ENCODE measurements at places on chromosomes 7 and 10. TPM values are rescaled to one million over a fixed set of nuclear protein-coding genes. Genes with fewer than 3 reads are reported as not detected.

SORCS1 gene
- total RNA-seq = not detected

CCL24 gene
- not detected for total RNA-seq

CALML5 gene
- total RNA-seq = 36.7 TPM

AKR1D1 gene
- not detected for total RNA-seq

SMKR1 gene
- total RNA-seq = not detected

UPK3B gene
- 3.0 TPM for total RNA-seq

ABCB4 gene
- total RNA-seq = not detected

PRKG1 gene
- 0.28 TPM for total RNA-seq

ACTR1A gene
- total RNA-seq = 138 TPM

BTBD16 gene
- 0.14 TPM for total RNA-seq

TNS3 gene
- 17.8 TPM for total RNA-seq
